GF-D8 (cell line): ENCODE measurements at places on chromosomes 13 and 19.

DNA sequence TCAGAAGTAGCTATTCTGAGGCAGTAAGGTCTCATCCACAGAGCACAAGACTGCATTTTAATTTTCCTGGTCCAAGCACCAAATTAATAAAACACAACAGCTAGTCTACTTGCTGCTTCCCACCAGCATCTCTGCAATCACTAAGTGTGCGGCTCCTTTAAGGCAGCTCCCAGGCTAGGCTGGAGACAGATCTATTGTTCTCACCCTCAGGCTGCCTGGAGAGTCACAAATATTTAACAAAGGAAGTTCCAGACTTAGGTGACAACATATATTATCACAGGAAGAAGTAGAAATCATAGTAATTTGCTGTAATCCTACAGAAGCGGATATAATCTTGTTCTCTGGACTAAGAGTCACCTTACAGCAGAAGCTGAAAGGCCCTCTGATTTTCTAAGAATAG is 2.2 kb upstream of the EID2 start:
- no peak for DNase-seq

DNA sequence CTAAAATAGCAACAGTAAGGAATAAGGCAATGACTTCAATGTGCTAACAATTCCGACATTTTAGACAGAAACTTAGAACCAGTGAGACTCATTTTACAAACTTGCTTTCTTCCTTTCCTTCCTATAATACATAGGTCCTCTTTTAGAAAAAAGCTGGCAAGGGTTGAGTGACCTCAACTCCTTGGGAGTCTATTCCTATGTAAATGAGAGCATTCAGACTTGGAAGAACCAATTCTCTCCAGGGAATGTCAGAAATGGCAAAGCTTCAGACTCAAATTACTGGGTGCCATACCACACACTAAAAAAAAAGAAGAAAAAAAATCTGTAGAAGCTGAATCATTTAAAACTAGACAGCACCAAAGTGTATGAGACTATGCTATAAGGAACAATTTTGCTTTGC is 1328.2 kb downstream of the OLFM4 start:
- no peak for DNase-seq

- no peak for DNase-seq
These were observed 11.7 kb upstream of the CLN5 start for GRCh38 chr13:76980075-76980718.

GRCh38 chr19:41936961-41937360 is 8.7 kb upstream of the ERFL start:
- no peak for DNase-seq

- DNase-seq: no peak
These were observed 124.5 kb upstream of the CSNK1A1L start for GRCh38 chr13:37229931-37230330.

- no peak for DNase-seq
These were observed 19.5 kb downstream of the CPT1C start for GRCh38 chr19:49710372-49710951.

DNA sequence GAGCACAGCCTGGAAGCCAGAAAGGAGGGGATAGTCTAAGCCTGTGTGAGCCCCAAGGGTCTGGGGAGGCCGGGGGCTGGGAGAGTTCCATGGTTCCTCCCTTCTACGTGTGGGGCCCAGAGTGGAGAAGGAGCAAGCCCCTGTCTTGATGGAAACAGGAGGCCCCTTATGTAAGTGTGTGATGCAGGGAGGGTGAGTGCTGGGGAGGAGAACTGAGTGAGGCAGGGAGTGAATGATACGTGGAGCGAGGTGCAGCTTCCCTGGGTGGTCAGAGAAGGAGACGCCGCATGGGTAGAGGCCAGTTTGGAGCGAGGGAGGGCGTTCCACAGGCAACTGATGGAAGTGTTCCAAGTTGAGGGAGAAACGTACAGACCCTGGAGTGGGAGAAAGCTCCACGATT is 16.0 kb downstream of the MAG start:
- DNase-seq: no peak

DNA sequence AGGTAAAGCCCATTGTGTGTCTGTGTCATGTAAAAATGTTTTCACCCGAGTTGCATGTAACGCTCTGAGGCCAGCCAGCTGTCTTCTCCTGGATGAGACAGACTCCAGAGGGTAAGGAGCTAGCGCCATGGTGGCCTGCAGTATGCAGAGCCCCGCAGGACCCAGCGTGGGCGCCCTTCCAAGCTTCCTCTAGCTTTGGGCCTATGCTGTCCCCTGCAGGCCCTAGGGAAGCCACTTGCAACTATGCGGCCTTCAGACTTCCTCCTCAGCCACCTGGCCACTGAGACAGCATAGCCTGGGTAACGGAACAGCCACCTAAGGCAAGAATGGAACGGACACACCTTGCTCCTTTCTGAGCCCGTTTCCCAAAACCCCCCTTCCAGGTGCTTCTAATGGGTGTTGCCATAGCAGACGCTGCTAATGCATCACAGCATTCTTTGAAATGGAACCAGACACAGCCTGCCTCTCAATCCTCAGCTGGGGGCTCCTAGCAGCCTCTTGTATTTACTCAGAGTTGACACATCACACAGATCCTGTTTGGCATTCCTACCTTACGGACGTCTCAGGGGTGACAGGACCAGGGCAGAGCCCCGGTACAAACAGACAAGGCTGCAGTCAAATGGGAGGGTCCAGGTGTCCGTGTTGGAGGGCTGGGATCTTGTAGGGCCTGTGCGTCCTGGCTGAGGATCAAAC is 6.2 kb downstream of the FAM32A start:
- no peak for DNase-seq

DNA sequence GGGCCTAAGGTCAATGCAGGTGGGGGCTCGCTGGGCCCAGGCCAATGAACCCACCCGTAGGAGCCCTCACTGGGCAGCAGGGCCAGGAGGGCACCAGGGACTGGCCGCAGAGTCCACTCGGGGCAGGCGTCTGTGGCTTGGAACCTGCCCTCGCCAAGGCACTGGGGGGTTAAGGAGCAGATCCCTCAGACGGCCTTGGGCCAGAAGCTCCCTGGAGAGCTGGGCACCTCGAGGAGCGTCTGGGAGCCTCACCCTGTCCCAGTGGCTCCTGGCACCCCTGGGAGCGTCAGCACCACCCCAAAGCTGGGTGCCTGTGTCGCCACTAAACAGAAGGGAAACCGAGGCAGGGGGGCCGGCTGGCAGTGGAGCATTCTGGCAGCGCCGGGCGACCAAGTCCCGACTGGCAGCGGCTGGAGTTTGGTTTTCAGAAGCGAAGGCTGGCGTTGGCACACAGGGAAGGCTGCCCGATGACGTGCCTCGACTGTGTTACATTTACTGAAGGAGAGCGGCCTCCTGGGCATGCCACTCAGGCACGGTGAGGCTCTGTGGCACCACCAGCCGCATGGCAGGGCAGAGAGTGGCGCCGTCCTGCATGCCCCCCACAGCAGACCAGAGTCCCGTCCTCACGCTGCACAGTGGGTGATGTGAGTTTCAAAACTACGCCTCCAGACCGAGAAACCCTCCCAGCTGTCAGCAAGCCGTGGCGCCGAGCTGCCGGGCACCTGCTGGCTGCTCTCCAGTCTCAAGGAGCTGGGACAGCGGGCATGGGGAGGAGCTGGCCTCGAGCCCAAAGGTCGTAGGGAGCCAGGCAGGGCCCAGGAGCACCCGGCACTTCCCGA is 9.2 kb upstream of the MEX3D start:
- no peak for DNase-seq

DNA sequence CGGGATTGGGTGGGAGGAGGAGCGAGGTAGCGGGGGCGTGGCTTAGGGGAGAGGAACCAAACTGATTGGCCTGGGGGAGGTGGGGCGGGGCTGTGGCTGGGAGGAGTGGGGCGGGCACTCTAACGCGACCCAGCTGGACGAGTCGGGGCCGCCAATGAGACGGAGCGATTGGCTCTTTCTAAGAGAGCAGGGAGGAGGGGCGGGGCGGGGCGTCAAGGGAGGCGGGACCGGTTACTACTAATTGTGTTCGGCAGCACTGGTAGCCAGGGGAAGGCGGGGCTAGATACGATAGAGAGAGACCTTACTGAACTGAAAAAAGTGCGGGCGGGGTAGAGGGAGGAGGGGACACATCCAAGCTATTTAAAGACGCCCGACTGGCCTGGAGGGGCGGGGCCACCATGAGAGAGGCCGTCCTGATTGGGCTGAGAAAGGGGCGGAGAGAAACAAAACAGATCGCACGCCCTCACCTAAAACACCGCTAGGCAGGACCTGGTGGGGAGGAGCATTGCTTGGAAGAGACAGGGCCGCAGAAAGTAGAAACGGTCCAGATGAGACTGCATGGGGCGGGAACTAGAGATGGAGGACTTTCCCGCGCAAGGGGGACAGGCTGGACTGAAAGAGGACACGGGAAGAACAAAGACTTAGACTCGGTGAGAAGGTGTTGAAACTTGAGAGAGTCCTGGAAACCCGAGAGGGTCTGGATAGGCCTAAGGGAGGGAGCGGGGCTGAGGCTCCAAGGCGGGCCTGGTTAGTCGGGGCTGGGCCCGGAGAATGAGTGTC is at the start of gene KCNC3:
TSS of gene KCNC3 (minus strand) at position 232 of the 780 bp plus-strand sequence. CDS start 295 bp downstream, outside the sequence.
- peak; percentile 7 for DNase-seq

DNA sequence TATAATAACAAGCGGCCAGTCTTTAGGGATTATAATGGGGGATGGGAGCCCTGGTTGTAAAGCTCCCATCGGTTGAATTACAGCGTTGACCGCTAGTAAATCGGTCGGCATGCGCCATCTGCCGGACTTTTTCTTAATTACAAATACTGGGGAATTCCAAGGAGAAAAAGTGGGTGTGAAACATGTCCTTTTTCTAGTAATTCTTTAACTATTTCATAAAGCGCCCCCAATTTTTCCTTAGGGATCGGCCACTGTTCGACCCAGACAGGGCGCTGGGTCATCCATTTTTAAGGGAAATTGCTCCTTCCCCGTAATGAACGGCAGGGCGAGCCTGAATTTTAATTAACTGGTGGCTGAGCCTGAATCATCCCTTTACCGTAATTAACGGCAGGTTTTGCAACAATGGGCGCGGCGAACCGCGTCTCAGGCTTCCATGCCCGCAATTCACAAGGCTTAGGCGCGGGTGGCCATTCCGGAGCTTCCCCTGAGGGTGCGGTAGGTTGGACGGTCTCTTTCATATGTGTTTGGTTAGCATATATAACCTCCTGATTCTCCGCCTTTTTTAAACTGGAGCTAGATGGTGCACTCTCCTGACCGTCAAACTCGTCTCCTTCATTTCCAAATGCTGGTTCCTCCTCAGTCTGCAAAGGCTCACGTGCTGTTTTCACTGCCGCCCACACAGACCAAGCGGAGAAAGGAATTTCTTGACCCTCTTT is 30.2 kb upstream of the EVI5L start:
- DNase-seq: peak; percentile 39

GRCh38 chr13:34720618-34721017 is 221.5 kb upstream of the NBEA start:
- DNase-seq: no peak

GRCh38 chr13:97335488-97336134 is 98.4 kb upstream of the RAP2A start:
- no peak for DNase-seq

DNA sequence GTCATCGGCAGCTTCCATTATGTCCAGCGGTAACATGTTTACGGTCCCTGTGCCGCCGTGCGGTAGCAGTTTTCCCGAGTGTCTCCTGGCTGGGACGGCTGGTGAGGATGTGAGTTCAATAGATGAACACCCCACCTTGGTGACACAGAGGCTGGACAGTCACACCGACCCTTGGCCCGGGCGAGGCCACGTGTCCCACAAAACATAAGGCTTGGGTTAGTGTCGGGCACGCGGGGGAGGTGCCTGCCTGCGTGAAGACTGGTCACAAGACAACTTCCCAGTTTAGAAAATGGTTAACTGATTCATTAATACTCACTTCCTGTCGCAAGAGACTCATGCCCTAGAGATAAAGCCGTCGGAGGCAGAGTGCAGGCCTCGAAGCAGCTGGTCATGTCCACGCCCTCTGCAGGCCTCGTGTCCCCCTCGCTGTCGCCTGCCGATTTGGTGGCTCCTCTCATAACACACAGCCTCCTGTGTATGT is 17.2 kb downstream of the RASA3 start:
- peak; percentile 87 for DNase-seq
